NCI-H1048 (cell line): ENCODE measurements at places on chromosomes 16 and 17.

- DNase-seq: no peak
Measured at GRCh38 chr16:67202956-67203493, 4.1 kb downstream of the ELMO3 start.

DNA sequence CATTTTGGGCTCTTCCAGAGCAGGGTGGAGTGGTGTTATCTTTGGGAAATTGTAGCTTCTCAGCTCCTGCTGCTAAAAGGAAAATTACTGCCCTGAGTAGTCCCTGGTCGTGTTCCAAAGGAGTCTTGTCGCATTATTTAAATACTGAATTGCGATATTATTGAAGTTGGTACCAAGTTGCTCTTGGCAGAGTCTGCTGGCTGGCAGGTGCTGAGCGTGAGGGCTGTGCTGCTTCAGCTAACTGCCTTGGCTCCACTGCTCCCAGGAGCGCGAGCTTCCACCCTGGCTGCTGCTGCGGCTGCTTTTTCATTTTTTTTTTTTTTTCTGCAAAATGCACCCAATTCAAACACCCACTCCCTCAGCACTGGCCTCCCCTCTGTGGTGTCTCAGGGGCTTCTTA, 289.8 kb downstream of the MAF start:
- no peak for DNase-seq

- peak; percentile 81 for DNase-seq
Measured at GRCh38 chr17:2400877-2401425, at the start of gene MNT. Gene MNT (minus strand): TSS chr17:2401060. CDS start chr17:2400712, 348 bp downstream.

DNA sequence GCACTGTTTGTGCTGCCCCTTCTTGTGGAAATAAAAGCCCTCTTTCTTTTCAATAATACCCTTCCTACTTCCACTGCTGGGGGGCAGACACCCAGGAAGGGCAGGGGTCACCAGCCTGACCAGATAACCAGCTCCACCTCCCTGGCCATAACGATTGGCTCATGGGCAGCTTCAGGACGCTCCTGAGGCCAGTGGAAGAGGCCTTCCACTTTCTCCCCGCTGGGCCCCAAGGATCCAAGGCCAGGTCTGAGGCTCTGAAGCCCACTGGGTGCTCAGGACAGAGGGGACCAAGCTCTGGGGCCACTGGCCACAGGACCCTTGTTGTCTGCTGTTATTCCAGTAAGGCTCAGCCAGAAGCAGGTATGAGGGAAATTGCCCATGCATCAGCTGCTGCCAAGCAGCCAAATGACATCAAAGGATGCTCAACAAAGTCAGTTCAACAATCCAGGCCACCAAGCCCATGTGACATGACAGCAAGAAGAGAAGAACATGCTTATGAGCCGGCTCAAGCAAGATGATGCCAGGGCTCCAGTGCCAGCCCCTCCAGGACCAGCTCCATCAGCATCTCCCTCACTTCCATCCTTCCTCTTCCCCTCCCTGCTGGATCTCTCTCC, 238.8 kb downstream of the ZNF423 start:
- no peak for DNase-seq

DNA sequence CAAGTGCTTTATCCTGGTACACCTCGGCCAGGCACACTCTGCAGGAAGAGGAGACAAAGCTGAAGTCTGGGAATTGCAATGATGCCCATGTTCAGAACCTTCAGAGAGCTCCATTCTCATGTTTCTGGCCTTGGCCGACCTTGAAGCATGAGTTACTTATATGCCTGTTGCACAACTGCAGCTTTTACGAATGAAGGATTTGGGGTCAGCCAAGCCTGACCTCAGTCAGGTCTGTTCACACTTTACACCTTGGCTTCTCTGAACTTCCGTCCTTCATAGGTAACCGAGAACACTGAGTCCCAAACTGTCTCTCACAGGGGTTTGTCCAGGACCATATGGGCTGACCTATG, 66.7 kb downstream of the GTF3C1 start:
- no peak for DNase-seq

GRCh38 chr16:3948378-3948995, 68.0 kb upstream of the CREBBP start:
- no peak for DNase-seq

- DNase-seq: no peak
Measured at GRCh38 chr17:51805765-51806164, 352.7 kb downstream of the CA10 start.

DNA sequence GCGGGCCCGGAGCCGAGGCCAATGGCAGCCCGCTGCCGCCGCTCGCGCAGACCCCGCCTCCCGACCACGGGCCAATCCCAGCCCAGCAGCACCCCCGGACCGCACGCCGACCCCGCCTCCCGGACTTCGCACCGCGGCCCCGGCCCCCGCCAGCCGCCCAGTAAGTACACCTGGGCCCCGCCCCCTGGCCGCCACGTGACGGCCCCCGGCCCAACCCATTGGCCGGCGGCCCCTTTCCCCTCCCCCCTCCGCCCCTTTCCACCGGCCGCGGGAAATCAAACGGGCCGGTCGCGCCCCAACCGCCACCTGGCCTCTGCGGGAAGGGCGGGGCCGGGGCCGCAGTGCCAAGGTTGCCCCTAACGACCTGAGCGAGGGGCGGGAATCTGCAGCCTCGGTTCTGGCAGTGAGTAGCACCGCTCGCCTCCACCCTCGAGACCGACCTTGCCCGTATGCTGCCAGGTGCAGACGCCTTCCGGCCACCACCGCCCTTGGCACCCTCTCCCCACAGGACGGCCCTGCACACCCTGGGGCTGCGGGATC, at the start of gene YBX2:
Gene YBX2, minus strand, starts transcription at position 26 of the 540 bp plus-strand sequence. CDS start 139 bp downstream, outside the sequence.
- peak; percentile 94 for DNase-seq

DNA sequence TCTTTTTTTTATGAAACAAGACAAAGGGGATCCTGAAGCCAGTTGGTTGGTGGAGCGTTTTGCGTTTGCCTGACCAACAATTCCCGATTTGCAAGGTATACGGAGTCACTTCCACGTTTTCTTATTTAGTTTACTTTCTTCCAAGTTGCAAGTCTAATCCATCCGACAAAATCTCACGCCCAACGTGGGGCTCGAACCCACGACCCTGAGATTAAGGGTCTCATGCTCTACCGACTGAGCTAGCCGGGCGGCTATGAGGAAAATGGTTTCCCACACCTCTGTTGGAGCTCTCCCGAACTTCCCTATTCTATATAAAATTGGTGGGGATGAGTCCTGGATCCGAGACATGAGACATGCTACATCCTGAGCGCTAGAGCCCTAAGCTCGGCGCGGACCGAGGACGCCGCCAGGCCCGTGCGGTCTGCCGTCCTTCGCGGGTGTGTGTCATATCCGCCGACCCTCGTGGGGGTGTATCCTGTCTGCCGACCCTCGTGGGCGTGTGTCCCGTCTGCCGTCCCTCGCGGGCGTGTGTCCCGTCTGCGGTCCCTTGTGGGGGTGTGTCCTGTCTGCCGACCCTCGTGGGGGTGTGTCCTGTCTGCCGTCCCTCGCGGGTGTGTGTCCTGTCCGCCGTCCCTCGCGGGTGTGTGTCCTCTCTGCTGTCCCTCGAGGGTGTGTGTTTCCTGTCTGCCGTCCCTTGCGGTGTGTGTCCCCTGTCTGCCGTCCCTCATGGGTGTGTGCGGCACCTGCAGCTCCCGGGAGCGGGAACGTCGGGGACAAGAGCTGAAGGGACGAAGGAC, 22.6 kb downstream of the ZNF213 start:
- no peak for DNase-seq

- no peak for DNase-seq
Measured at GRCh38 chr16:77344341-77344740, 90.5 kb downstream of the ADAMTS18 start.

GRCh38 chr17:73878923-73879322, 234.7 kb upstream of the SDK2 start:
- no peak for DNase-seq

DNA sequence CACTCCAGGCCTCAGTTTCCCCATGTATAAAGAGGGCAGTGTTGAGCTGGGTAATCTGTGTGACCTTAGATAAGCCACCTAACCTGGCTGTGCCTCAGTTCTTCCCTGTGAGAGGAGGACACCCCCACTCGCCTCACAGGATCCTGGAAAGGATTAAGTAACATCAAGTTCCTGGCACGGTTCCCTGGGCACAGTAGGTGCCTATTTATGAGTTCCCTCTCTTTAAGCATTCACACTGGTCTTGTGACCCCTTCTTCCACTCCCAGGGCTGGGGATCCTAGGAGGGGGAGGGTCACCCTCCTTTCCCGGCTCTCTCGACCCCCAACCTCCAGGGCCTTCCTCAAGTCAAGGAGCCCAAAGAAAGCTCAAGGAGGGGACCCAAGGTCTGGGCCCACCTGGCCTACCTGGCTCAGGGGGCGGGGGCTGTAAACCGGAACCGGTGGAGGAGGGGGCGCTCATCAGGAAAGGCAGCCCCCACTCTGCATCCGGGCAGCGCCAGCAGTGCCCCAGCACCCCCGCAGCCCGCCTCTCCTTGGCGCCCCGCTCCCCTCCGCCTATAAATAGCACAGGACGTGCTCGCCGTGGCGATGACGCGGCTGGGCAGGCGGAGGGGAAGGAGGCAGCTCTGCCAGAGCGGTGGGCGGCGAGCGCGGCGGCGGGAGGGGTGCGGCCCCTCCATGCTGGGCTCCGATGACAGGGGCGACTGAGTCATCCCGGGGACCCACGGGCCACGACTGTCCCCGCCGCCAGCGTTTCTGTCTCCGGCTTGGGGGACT, 9.4 kb downstream of the RPL19 start:
- DNase-seq: no peak

- DNase-seq: no peak
Measured at GRCh38 chr16:68022278-68022727, 729 bp downstream of the DDX28 start.

DNA sequence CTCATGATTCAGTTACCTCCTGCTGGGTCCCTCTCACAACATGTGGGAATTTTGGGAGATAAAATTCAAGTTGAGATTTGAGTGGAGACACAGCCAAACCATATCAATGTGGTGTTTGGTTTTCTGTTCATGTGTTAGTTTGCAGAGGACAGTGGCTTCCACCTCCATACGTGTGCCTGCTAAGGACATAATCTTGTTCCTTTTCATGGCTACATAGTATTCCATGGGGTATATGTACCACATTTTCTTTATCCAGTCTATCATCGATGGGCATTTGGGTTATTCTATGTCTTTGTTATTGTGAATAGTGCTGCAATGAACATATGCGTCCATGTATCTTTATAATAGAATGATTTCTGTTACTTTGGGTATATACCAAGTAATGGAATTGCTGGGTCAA, 4.5 kb upstream of the WWOX start:
- DNase-seq: no peak

DNA sequence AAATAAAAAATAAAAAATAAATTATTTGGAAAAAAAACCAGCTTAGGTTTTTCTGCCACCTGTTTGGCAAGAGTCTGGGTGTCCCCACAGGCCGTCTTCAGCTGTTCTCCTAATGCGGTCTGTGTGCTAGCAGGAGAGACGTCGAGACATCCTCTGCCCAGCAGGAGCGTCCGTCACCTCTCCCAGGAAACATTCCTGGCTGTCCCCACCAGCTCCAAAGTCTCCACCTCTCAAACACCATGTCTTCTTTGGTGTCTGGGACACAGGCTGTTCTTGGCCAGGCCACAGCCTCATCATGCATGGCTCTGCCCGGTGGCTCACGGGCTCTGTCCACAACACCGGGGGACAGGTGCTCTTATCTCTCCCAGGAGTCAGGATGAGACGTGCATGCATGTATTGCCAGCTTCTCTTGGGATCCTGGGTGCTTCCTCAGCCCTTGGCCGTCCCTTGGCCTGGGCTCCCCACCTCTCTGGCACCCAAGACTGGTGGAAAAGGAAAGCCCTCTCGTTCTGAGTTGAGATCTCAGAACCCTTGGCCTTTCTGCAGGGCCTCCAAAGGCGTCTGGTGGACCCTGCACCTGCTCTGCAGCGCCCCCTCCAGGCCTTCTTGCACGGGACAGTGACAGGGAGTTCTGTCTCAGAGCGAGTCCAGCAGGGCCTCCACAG, 84.9 kb upstream of the CBX4 start:
- no peak for DNase-seq

- no peak for DNase-seq
Measured at GRCh38 chr17:72280881-72281280, 160.1 kb downstream of the SOX9 start.

DNA sequence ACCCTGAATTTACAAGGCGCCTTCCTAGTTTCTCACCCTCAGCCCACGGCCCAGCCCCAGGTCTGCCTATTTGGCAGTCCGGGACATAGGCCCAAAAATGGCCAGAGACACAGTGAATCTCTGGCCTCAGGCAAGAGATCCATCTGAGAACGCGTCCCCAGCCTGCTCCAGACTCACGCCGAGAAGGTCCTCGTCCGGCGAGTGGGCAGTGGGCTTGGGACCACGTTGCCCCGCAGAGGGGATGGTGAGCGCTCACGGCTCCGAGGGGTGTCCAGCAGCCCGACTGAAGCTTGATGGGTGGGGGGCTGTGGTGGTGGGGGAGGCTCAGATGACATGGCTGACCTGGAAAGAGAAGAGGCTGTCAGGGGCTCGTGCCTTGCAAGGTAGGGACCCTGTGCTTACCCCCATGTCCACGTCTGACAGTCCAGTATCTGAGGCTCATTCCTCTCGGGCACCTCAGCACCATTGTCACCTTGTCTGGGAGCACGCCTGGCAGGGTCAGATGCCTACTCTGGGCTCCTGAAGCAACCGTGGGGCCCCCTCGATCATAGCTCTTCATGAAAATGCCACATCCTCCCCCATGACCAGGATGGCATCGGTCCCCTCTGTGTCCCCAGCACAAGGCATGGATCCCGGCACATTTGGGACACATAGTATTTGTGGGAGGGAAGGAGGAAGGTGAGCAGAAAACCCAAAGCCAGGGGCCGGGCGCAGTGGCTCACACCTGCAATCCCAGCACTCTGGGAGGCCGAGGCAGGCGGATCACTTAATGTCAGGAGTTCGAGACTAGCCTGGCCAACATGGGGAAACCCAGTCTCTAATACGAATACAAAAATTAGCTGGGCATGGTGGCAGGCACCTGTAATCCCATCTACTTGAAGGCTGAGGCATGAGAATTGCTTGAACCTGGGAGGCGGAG, 9.6 kb downstream of the CARHSP1 start:
- DNase-seq: no peak

DNA sequence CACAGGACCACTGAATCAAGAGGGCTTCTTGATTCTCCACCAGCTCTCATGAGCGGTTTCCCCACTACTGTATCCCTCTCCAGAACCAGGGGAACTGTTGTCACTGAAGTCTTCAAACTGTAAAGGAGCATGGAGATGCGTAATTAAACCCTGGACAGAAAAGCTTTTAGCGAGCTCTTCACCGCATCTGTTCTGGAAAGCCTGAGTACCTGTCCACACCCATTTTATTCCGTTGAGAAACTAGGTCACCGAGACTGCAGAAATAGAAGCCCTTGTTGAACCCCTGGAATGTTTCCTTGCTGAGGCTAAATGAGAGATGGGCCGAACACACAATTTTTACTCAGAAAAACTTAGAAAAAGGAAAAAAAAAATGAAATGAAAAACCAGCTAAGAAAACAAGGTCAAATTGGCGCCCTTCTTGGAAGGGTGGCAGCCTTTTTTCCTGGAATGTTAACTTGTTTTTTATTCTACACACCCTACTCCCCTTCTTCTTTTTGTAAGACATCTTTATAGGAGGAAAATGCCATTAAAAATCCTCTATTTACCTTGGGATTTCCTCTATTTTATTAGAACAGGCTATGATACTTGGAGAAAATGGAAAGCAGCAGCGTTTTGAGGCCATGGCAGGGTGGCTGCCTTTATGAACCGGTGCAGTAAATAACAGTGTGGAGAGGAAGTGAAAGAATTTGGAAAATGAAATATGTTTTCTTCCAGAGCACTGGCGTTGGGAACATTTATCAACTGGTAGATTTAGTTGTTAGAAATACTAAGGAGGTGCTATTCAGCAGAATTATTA, 52.6 kb upstream of the CRISPLD2 start:
- DNase-seq: no peak

- no peak for DNase-seq
Measured at GRCh38 chr16:52251495-52251894, 295.4 kb downstream of the TOX3 start.
